ENCODE measurements at places on chromosomes 7 and 10. TPM values are rescaled to one million over a fixed set of nuclear protein-coding genes. Genes with fewer than 3 reads are reported as not detected.
A peak's percentile ranks its signal among the peaks of the same experiment; 100 is the strongest.

The TMEM236 gene
- total RNA-seq: under 0.01 TPM

DNA sequence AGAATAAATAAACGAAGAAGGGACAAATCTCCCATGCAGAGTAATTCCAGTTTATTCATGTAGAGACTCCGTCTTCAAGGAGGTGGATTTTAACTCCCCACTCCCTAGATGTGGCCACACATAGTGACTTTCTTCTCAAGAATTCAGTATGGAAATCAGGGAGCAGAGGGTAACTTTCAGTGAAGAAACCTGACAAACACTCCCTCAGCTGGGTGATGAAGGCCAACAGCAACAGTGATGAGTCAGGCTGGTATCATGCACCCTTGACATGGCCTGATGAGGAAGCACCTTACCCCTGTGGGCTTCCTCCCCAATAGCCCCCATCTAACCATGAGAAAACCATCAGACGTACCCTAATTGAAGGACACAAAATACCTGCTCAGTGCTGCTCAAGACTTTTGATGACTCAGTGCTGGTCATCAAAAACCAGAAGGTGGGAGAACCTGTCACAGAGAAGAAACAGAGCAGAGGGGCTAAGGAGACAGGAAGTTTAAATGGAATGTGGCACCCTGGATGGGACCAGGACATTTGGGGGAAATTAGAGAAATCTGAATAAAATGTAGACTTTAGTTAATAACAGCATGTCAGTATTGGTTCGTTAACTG is 50.6 kb downstream of the ADAMTS14 start:
- no peak for DNase-seq

DNA sequence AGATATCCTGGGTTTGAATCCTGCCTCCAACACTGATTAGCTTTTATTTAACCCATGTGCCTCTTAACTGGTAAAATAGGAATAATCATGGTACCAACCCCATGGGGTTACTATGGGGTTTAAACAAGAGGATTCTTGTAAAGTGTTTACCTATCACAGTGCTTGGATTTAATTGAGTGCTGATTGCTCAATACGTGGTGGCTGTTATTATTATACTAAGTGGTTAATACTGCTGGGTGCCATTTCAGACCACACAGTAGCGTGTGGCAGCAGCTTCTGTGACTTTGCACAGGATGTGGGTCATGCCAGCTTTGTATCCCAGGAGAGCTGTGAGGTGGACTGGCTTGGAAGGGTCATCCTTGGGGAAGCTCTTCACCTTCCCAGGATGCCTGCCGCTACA is 177.2 kb downstream of the SEC23IP start:
- no peak for DNase-seq

DNA sequence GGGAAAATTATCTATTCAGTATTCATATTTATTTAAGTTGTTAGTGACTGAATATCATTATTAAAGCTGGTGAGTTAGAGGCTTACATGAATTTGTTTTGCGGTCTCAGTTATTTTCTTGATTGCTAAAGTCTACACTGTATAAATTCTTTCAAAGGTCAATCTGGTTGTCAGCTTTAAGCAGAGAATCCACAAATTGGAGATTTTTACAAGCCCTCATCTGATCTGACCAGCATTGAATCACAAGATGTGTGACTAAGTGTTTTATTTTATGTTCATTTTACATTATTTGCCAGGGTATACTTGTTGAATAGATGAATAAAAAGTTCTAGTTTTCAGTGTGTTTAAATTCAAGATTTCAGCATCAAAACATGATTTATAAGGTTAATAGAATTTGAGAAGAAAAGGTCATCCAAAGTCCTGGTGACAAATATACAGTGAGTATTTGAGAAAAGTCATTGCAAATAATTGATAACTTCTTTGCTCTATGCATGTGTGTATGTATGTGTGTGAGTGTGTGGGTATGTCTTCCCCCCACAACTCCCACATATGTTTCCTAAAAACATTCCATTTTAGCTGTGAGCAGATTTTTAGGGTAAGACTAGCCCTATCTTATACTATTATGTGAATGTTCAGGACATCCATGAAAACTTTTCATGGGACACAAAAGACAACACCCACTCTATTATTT is 4.4 kb downstream of the SEMA3A start:
- no peak for DNase-seq

DNA sequence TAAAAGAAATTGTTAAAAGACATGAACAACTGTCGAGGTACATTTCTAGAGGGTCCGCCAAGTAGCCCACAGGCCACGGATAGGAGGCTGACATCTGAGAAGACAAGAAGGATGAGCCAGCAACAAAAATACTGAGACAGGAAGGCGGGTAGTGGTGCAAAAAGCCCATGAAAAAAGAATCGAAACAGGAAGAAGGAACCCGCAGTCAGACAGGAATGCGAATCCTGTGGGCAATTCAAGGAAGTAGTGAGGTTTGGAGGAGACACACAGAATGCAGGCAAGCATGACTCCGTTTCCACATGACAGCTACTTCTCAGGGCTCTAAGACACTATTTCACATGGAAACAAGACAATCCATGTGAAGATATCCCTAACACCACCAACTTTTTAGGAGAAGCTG is 125.2 kb downstream of the DOCK4 start:
- no peak for DNase-seq

GRCh38 chr10:125249948-125250347 is 89.6 kb upstream of the CTBP2 start:
- no peak for DNase-seq

DNA sequence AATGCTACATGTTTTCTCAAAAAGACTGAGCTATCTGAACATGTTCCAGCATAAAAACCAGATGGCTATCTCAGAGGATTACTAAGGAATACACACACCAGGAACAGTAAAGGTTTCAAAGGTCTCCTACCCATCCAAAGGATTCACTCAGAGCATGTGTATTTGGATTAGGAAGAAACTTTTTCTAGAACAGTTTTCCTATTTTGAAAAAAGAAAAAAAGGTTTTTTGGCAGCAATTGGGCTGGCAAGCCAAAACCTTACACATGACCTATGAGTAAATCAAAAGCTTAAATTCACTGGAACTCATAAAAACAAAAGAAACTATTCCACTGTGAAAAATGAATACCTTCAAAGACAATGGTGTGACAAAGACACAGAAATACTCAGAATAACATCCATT is 9.6 kb downstream of the TPK1 start:
- no peak for DNase-seq

DNA sequence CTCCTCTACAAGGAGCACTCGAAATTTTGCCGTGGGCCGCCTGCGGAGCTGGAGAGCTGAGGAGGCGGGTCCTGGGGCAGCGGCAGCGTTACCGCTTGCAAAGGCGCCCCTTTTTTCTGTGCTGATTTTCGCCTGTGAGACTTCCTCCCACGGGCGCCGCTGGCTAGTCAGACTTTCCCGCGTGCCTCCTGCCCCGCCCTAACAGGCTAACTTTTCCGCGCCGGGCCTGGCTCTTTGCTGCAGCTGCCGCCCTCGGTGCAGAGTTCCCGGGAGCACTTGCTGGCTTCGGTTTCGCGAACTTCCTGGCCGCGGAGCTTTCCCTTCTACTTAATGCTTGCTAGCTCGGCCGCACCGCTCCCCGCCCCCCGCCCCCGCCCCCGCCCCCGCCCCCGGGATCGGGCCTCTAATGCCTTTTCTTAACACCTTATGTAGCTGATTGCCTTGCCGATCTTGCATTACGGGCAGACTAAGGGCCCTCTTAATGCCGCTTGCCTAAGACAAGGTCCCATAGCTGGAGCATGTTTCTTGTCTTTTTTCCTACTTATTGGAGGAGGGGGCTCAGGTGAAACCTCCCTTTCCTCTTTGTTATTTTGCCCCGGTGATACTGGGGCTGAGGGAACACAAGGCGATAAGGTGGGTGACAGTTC is 37.9 kb upstream of the RASGEF1A start:
- peak; percentile 63 for DNase-seq

- no peak for DNase-seq
Measured at GRCh38 chr10:109358325-109358724, 565.0 kb downstream of the XPNPEP1 start.

DNA sequence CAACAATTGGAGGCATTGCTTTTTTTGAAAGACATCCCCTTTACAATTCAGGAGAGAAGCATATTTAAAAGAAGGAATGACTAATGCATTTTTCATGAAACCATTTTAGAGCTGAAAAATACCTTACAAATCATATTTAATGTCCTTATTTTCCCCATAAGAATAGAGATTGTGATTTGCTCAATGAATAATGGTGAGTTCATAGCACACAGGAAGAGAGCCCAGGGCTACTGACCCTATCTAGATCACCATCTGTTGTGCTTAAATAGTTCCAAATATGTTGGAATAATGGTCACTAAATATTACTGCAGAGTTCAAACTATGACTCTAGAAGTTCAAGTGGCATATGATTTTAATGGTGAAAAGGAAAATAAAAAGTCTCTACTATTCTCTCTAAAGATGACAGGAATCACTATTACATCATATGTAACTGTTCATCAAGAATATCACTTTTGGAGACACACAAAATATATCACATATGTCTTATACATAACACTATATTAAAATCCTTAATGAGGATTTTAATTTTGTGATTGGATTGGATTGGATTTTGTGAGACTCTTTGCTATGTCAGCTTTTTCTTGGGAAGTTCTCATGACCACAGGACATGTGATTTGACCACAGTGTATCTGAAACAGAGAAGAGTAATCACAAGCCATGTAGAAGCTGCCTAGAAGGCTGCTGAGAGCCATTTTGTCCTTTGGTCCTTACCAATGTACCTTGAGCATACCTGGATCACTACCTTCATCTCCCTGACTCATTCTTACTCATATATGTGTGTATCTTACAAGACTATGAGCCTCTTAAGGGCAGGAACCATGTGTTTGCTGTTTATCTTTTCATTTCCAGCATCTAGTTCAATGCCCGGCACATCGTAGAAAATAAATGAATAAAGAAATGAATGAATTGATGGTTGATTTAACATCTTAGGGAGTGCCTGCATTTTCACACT is 26.4 kb downstream of the SLC16A9 start:
- no peak for DNase-seq

GRCh38 chr10:30902621-30903396 is 128.9 kb downstream of the ZNF438 start:
- DNase-seq: no peak

The AGMO gene
- under 0.01 TPM for total RNA-seq

DNA sequence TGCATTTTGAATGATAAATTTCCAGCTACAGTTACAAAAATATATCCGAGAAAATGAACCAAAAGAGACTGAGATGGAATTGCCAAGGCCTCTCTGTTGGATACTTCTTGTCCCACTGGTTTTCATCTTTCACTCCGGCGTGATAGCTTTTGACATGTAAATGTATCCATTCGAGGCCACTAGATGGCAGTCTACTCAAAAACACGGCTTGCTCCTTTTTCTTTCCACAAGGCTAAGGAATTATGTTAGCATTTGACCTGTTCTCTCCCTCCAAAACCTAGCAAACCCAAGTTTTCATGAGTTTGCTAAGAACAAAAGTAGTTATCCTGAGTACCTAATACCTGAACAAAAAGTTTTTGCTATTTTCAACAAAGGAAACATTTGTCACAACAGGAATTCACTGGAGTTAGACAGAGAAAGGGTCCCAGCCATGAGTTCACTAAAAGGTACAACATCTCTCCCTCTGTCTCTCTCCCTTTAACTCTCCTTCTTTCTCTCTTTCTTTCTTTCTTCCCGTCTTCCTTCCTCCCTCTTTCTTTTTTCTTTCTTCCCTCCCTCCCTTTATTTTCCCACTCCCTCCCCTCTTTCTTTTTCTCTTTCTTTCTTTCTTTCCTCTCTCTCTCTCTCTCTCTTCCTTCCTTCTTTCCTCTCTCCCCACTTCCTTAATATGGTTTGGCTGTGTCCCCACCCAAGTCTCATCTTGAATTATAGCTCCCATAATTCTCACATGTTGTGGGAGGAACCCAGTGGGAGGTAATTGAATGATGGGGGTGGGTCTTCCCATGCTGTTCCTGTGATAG is 207.9 kb upstream of the MYO3A start:
- no peak for DNase-seq

- DNase-seq: no peak
Measured at GRCh38 chr10:76401006-76401405, 969.6 kb downstream of the LRMDA start.

DNA sequence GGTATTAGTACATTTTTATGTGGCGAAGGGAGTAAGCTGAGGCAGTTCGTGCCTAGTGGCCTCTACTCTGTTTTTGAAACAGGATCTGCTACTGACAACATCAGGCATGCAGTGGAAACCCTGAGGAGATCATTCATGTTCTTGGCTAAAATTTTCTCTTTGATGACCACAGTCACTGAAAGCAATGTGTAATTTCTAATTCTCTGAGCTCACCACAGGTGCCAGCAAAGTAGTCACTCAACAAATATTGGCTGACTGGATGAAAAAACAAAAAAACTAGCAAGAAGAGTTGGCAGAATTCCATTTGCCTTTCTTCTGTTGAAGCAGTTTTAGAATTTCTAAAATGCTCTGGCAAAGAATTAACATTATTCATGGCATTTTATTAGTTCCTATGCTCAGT is 176.5 kb upstream of the KCTD7 start:
- no peak for DNase-seq

The UNCX gene
- total RNA-seq: not detected

Measured in frontal cortex (tissue), 4 donors.